Stomach (tissue), 19 donors: ENCODE measurements at places on chromosomes 1 and 21. TPM values are rescaled to one million over a fixed set of nuclear protein-coding genes. Genes with fewer than 3 reads are reported as not detected.

DNA sequence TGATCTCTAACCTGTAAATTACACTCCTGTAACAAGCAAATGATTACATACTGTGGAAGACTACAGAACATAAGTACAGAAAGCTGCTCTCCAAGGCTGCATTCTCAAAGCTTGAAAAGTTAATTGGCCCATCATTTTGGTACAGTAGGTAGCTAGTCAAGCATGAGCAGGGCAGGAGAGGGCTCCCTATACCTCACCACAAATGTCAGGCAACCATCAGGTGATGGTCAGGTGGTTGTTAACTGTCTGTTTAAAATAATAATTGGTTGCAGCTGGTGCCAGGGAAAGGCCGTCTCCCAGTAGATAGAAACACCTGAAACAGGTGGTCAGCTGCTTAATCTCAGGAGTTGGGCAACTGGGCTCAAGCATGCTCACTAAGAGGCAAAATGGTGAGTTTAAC lies 13.1 kb upstream of the SLC1A7 start:
- H3K27me3 ChIP-seq: no peaks in the 10 kb centered on the region
- no peaks in the 10 kb centered on the region for H3K4me1 ChIP-seq
- no peak for DNase-seq

- H3K4me3 ChIP-seq: no peak overlapping the region
- peaks cover 94% of the 10 kb centered on the region for H3K36me3 ChIP-seq
These were observed 49.8 kb downstream of the LDLRAD2 start for GRCh38 chr1:21861602-21862429.

GRCh38 chr1:204139088-204139487 lies 12.8 kb downstream of the ETNK2 start:
- DNase-seq: no peak
- H3K27ac ChIP-seq: no peak overlapping the region
- H3K27me3 ChIP-seq: no peaks in the 10 kb centered on the region
- no peak overlapping the region for H3K4me3 ChIP-seq
- H3K4me1 ChIP-seq: no peaks in the 10 kb centered on the region

DNA sequence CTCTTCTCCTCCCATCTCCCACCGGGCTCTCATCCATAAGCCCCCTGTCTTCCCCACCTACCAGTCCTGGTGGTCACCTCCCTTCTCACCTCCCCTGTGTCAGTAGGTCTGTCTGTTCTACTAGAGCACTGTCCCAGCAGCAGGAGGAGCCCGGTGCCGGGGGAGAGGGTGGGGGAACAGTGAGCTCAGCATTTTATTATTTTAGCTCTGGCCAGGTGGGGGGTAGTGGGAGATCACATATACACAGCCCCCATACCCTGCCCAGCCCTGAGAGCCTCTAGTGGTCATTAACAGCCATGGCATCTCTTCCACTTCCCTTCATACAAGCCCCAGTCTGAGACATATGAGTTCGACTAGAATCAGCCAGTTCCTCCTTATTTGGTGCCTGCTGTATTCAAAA lies at the start of gene TMOD4:
Gene TMOD4, minus strand, starts transcription at position 119 of the 400 bp plus-strand sequence. CDS start 1,106 bp downstream, outside the sequence.
- no peaks in the 10 kb centered on the region for H3K27me3 ChIP-seq
- peaks cover 85% of the 10 kb centered on the region for H3K36me3 ChIP-seq
- H3K4me1 ChIP-seq: no peaks in the 10 kb centered on the region
- H3K27ac ChIP-seq: no peak within 1 kb of the TSS
- H3K4me3 ChIP-seq: no peak within 1 kb of the TSS

- no peak overlapping the region for H3K4me3 ChIP-seq
- no peaks in the 10 kb centered on the region for H3K36me3 ChIP-seq
- H3K4me1 ChIP-seq: no peaks in the 10 kb centered on the region
- no peaks in the 10 kb centered on the region for H3K27me3 ChIP-seq
These were observed 31.3 kb downstream of the SLC30A1 start for GRCh38 chr1:211547710-211548109.

DNA sequence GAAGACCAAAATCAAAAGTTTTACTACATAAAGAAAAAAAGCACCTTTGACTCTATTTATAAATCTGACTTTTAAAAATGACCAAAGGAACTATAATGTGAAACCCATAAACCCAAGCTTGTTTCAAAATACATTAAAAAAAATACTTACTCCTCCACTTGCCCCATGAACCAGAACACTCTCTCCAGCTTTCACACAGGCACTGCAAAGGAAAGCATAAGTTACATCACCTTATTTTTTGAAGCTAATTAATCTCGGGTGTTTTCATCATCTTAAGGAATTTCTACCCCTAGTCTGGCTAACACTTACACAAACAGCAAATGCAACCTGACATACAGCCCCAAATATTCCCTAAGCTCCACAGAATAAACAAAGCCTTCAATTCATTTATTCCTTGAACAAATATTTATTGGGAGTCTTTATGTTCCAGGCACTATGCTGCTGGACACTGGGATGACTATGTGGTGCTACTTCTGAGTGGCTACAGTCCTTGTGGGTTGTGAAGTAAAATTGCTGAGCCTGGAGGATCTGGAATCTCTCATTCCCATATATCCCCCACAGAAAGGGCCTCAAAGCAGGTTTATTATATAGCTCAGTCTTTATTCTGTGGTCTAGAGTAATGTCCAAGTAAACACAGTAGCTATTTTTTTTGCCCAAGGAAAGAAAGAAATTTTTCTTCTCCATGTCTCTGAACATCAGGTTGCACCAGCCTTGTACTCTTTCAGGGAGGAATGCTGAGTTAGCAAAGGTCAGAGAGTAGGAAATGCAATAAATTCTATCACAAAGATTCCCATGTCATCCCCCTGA lies 18.2 kb downstream of the CRYZ start:
- H3K27ac ChIP-seq: no peak overlapping the region
- peaks cover 20% of the 10 kb centered on the region for H3K4me1 ChIP-seq
- no peaks in the 10 kb centered on the region for H3K27me3 ChIP-seq
- DNase-seq: no peak
- no peak overlapping the region for H3K4me3 ChIP-seq

- no peak for DNase-seq
- H3K27me3 ChIP-seq: no peaks in the 10 kb centered on the region
- no peak overlapping the region for H3K27ac ChIP-seq
- H3K4me1 ChIP-seq: peaks cover 15% of the 10 kb centered on the region
These were observed 13.4 kb upstream of the ASCL5 start for GRCh38 chr1:201140235-201140940.

GRCh38 chr1:186059752-186060151 lies 315.3 kb downstream of the TPR start:
- DNase-seq: no peak
- H3K4me1 ChIP-seq: no peaks in the 10 kb centered on the region

Gene ENTREP3
- 20.5 TPM for polyA plus RNA-seq

Gene HSPG2
- polyA plus RNA-seq: 21.7 TPM

Gene CYP4Z1
- not detected for polyA plus RNA-seq

- no peak for DNase-seq
- no peaks in the 10 kb centered on the region for H3K36me3 ChIP-seq
- H3K4me1 ChIP-seq: no peaks in the 10 kb centered on the region
These were observed 29.6 kb upstream of the CACNA1E start for GRCh38 chr1:181453541-181454201.

Gene ITPKB
- 5.4 TPM for polyA plus RNA-seq

DNA sequence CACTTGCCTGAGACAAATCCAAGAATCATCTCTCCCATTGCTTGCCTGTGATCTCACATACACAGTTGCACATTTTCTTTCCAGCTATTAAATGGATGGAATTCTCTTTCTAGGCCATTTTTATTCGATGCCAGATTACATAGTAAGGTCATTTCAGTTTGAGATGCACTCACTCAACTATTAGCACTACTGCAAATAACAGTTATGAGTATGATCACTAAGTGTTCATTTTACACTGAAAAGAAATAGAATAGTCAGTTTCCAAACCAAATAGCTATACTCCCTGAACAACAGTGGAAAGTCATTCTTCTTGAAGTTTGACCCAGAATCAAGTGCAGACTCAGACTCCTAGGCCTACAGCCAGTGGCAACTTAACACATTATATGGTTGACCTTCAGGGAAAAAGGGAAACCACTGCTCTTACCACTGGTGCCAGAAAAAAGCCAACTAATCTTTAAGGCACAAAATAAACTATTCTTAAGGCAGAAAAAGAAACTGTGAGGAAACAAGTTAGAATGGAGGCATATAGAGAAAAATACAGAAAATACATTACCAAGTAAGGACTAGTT lies 31.5 kb downstream of the WNT2B start:
- H3K4me1 ChIP-seq: no peaks in the 10 kb centered on the region
- H3K27ac ChIP-seq: no peak overlapping the region
- peaks cover 33% of the 10 kb centered on the region for H3K36me3 ChIP-seq
- peak; percentile 34 for DNase-seq
- H3K4me3 ChIP-seq: no peak overlapping the region
- H3K27me3 ChIP-seq: no peaks in the 10 kb centered on the region

GRCh38 chr1:206729507-206729906 lies 41.1 kb upstream of the IL19 start:
- peaks cover 63% of the 10 kb centered on the region for H3K36me3 ChIP-seq
- peak; percentile 8 for DNase-seq
- no peak overlapping the region for H3K4me3 ChIP-seq
- peaks cover 19% of the 10 kb centered on the region for H3K4me1 ChIP-seq
- no peaks in the 10 kb centered on the region for H3K27me3 ChIP-seq

DNA sequence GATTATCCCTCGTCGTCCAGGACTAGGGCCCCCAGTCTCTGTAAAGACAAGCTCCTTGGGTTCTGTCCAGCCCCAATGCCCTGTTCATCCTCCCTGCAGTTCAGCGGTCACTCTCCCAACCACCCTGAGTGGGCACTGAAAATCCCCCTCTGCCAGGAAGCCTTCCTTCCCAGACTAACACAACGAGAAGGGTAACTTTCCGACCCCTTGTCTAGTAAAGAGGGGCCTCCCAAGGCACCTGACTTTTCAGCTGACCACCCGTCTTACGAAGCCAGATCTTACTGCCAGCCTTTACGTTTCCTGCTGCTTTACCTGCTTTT lies 13.4 kb downstream of the TMEM9 start:
- no peak overlapping the region for H3K4me3 ChIP-seq
- no peaks in the 10 kb centered on the region for H3K27me3 ChIP-seq
- peaks cover 79% of the 10 kb centered on the region for H3K36me3 ChIP-seq
- H3K4me1 ChIP-seq: peaks cover 29% of the 10 kb centered on the region

- H3K4me1 ChIP-seq: no peaks in the 10 kb centered on the region
- H3K4me3 ChIP-seq: no peak overlapping the region
- no peaks in the 10 kb centered on the region for H3K27me3 ChIP-seq
- no peak overlapping the region for H3K27ac ChIP-seq
- H3K36me3 ChIP-seq: no peaks in the 10 kb centered on the region
- DNase-seq: no peak
These were observed 2.1 kb upstream of the LCE2B start for GRCh38 chr1:152683846-152684245.

Gene NPR1
- polyA plus RNA-seq: 2.4 TPM

Gene ADAM30
- not detected for polyA plus RNA-seq

- H3K36me3 ChIP-seq: no peaks in the 10 kb centered on the region
- H3K4me3 ChIP-seq: no peak overlapping the region
- H3K27me3 ChIP-seq: no peaks in the 10 kb centered on the region
- no peak overlapping the region for H3K27ac ChIP-seq
- DNase-seq: no peak
These were observed 128.9 kb upstream of the DNAH14 start for GRCh38 chr1:224800486-224801119.

Gene SPRR3
- 12.8 TPM for polyA plus RNA-seq

DNA sequence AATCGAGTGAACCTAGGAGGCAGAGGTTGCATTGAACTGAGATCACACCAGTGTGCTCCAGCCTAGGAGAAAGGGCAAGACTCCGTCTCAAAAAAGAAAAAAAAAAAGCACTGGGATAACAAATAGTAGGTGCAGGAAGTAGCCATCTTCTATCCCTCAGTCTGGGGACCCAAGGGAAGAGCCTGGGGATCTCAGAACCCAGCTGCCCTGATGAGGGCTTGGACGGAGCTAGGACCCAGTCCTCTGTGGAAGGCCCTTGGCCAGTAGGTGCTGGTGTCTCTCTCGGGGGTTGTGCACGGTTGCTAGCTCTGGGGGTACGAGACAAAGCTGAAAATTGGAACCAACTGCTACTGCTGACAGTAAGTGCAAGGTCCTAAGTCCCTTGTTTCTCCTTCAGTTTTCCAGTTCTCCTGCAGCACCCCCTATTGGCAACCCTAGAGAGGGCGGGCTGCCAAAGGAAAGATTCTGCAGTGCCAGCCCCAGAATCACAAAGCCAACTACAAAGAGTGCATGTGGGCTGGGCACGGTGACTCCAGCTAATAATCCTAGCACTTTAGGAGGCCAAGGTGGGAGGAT lies 57.6 kb upstream of the KIF1B start:
- H3K27me3 ChIP-seq: no peaks in the 10 kb centered on the region
- no peak overlapping the region for H3K4me3 ChIP-seq
- peak; percentile 50 for DNase-seq
- H3K36me3 ChIP-seq: peaks cover 77% of the 10 kb centered on the region
- H3K27ac ChIP-seq: no peak overlapping the region

Gene DFFA
- 12.7 TPM for polyA plus RNA-seq

Gene GFI1
- polyA plus RNA-seq: 0.37 TPM

DNA sequence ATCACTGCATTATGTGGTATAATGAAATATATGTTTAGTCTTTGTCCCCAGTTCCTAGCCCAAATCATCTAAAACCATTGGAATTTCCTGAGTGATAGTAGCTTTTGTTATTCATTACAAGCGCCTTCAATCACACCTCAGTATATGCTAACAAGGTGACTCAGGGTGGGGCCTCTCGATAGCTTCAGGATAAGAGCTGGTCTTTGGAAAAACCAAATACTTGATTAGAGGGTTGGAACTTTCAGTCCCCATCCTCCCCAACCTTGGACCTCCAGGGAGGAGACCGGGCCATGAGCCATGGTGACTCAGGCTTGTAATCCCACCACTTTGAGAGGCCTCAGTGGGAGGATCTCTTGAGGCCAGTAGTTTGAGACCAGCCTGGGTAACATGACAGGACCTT lies 5.1 kb upstream of the BRDT start:
- H3K27ac ChIP-seq: no peak overlapping the region
- no peaks in the 10 kb centered on the region for H3K4me1 ChIP-seq
- H3K4me3 ChIP-seq: no peak overlapping the region
- no peaks in the 10 kb centered on the region for H3K27me3 ChIP-seq
- H3K36me3 ChIP-seq: no peaks in the 10 kb centered on the region
